Activated CD4-positive, alpha-beta T cell treated with anti-CD3 and anti-CD28 coated beads for 4 hours (primary cell): ENCODE measurements at places on chromosomes 13 and 19.
A peak's percentile ranks its signal among the peaks of the same experiment; 100 is the strongest.

GRCh38 chr13:84812078-84812477 lies 929.8 kb upstream of the SLITRK1 start:
- DNase-seq = no peak

DNA sequence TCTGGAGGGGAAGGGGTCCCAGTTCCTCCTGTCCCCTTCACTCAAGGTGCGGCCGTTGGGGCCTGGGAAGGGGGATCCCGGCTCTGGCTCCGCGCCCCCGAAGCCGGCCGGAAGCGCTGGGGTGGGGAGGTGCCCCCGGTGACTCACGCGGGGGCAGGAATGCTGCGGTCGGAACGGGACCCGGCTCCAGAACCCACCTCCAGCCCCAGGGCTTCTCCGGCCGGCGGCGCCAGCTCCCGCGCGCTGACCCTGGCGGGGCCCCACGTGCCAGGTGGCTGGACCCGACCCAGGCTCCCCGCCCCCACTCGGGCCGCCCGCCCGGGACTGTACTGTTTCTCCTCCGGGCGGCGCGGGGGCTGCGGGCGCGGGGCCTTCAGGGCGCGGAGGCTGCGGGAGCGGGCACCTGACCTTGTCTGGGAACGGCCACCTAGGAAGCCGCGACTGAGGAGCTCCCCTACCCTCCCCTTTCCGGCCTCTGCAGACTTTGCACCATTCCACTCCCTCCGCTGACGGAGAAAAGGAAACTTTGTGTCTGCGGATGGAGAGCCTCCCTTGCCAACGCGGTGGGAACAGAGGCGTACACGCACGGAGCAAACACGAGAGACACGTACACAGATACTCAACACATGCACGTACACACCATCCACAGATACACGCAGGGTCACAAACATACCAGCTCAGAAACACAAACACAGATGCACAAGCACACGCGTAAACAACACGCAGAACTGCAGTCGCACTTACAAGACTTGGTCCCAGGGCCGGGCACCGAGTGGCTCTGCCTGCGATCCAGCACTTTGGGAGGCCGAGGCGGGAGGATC lies 7.2 kb downstream of the AXL start:
- peak; percentile 39 for DNase-seq

- DNase-seq = no peak
Observed at GRCh38 chr13:111115965-111116521, 933 bp downstream of the ARHGEF7 start.

DNA sequence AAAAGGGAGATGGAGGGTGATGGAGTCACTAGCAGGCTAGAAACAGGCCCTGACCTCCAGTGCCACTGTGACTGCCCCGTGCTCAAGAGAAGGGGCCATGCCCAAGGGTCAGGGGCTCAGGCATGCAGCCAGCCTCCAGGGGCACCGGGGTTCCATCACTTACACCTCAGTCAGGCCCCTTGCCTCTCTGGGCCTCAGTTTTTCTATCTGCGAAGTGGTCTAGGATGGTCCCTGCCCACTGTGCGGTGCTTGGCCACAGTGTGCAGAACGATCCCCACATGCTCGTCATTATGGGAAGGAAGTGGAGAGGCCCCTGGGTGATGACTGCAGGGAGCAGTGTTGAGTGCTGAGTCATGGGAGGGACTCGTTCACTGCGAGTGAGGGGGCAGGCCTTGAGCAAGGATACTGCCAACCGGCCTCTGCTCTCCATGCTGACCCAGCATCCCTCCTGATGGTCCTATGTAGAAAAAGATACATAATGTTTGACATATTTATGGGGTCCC lies 23.1 kb downstream of the TMED1 start:
- no peak for DNase-seq

- no peak for DNase-seq
Observed at GRCh38 chr19:8304841-8305621, 3.1 kb downstream of the CD320 start.

DNA sequence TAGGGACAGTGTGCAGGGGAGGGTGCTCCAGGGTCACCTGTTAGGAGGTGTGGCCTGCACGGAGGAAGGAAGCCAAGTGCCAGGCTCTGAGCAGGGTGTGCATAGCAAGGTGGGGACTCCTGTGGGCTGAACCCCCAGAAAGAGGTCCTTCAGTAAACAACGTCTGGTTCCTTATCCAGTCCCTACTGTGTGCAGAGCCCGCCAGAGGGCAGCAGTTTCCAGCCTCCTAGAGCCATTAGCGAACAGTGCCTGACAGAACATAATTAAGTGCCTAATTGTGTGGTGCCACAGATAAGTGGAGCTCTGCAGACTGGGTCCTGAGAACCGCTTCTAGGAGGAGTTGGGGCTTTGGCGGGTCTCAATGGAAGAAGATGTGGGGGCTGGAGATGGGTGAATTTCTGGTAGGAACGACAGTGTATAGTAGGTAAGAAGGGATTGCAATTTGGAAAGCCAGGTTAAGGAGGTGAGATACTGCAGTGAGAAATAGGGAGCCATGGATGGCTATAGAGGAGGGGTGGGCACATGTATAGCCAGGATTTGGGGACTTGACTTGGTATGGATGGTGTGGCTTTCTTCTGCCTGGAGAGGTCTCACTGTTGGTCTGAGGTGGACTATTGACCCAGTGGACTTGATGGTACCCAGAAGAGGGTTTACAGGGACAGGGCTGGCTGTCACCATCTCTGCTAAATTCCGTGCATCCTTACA lies 323.1 kb downstream of the ZNF536 start:
- DNase-seq = no peak

DNA sequence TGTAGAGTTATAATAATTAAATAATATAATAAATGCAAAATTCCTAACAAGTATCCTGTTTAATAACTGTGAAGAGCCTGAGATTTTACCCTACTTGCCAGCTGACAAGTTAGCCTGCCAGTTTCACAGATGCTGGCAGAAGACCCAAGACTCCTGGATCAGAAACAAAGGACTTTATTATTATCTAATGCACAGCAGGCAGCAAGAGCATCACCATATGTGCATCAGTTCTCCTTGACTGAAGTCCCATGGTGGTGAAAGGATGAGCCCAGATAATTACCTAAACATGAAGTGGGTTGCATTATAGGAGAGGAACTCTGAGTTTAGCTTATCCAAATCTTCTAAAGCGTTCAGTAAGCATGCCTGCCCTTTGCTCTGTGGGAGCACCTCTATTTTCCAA lies 39.1 kb upstream of the MTIF3 start:
- DNase-seq = no peak

DNA sequence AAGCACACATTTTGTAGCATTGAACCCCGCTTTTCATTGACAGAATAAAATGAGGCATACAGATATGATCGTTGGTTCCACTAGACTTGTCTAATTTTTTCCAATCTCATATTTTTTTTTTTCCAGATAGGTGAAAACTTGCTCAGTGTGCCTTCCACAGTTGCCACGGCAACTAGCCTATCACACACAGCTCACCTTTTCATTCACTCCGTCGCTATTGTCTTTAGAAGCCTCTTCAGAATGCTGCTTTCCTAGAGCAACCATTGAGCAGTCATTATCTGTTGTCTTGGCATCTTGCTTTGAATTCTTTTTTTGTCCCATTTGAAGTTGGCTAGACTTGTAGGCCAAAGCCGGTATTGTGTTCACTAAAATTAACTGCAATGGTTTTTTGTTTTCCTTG lies 37.7 kb upstream of the ESD start:
- no peak for DNase-seq

DNA sequence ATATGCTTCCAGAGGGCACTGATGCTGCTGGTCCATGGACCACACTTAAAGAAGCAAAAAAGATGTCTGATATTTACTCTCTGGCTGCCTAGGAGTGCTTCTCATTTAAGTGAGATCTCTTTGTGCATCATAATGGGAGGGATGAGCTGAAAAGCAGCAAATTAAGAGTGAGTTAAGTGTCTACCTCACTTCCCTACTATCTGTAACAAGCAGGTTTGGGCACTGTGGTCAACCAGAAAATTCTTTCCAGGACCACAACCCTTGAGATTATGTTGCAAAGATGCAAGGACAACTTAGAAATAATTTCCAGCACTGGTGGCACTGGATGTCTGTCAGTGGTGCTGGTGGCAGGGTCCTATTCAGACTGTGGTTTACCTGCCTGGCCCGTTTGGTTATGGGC lies 52.1 kb upstream of the USPL1 start:
- DNase-seq = no peak

DNA sequence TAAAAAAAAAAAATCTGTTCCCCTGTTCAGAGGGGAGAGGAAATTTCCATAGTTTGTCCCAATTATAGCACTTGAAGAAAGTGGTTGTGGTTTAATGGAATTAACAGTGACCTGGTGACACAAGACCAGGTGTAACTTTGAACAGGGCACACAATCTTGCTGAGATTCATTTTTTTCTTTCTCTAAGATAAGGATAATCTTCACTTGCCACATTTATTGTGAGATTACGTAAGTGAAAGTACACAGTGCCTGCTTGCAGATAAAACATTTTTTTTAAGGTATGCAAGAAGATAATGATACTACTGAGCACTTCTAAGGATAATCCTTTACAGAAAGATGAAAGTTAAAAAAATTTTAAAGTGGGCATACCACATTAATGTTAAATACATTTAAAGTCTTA lies 448.1 kb downstream of the DIAPH3 start:
- DNase-seq = no peak

GRCh38 chr19:46447824-46448223 lies 19.1 kb upstream of the PNMA8C start:
- no peak for DNase-seq

DNA sequence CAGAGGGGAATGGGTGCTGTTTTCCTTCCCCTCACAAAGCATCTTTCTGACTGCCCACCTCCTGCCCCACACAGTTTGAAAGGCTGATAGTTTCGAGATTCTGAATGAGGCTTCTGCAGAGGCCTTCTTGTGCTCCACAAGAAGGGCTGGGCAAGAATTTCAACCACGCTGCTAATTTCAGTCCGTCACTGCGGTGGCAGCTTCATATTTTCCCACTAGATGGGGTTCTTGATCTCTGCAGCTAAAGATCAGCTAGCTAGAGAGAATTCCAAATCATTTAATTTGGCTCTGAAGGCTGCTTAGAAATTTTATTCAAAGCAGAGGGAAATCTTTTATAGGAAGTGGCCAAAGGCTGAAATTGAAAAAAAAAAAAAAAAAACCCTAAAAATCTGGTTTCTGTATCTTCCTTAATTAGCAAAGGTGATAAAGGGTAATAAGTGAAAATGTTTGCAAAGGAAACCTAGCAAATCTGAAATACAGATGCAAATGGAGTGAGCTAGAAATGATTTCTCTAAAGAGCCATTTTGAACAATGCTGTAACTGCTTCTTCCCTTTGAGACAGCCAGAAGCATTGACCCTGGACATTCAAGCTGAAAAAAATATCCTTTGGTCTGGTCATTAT lies 38.0 kb upstream of the C13orf42 start:
- no peak for DNase-seq

DNA sequence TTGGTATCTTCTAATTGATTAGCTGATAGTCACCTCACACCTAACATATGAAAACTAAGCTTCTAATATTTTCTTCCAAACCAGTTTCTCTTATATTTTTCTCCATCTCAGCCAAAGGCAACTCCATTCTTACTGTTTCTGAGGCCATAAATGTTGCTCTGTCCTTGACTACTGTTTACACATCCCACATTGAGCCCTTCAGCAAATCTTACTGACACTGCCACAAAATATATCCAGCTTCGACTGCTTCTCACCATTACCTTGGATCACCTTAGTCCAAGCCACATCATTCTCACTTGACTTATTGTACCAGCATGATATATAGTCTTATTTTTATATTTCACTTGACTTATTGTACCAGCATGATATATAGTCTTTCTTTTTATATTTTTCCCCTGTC lies 121.6 kb downstream of the MAB21L1 start:
- DNase-seq = no peak

- no peak for DNase-seq
Observed at GRCh38 chr19:51698296-51698695, 5.2 kb downstream of the SPACA6 start.

DNA sequence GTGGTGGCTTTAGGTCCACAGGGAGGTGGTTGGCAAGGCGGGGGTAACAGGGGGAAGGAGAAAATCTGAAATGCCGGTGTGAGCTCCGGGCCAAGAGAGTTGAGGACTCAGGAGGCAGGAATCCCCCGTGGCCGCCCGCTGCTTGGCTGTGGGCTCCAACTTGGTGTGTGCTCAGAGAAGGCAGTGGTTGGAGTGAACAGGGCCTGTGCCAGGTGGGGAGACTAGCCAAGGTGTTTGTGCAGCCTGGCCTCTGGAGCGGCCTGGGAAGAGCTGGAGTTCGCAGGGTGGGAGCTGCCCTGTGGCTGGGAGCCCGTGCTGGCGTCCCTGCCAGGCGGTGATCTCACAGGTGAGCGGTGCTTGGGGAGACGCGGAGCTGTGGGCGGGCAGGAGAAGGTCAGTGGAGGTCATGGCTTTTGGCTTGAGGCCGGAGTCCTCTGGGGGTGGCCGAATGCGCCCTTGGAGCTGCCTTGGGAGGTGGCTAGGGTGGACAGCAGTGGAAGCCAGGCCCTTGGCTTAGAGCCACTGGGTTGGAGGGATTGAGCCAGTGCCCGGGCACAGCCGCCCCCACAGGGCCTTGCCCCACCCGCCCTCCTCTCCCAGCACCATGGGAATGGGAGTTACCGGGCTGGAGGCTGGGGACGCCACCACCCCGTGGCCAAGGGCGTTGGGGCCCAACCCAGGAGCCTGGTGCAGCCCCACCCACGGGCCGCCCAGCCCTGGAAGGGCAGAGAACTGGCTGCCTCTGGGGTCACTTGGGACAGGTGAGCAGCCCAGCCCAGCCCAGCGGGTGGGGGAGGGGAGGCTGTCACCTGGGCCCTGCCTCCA lies 7.1 kb upstream of the CIRBP start:
- DNase-seq = no peak

- no peak for DNase-seq
Observed at GRCh38 chr19:7933828-7934725, 8.1 kb upstream of the CTXN1 start.

- no peak for DNase-seq
Observed at GRCh38 chr13:100644371-100644770, 30.2 kb downstream of the TMTC4 start.

- no peak for DNase-seq
Observed at GRCh38 chr13:38160131-38160530, 189.5 kb upstream of the UFM1 start.

GRCh38 chr13:51717786-51718398 lies 86.1 kb downstream of the DHRS12 start:
- DNase-seq = no peak

DNA sequence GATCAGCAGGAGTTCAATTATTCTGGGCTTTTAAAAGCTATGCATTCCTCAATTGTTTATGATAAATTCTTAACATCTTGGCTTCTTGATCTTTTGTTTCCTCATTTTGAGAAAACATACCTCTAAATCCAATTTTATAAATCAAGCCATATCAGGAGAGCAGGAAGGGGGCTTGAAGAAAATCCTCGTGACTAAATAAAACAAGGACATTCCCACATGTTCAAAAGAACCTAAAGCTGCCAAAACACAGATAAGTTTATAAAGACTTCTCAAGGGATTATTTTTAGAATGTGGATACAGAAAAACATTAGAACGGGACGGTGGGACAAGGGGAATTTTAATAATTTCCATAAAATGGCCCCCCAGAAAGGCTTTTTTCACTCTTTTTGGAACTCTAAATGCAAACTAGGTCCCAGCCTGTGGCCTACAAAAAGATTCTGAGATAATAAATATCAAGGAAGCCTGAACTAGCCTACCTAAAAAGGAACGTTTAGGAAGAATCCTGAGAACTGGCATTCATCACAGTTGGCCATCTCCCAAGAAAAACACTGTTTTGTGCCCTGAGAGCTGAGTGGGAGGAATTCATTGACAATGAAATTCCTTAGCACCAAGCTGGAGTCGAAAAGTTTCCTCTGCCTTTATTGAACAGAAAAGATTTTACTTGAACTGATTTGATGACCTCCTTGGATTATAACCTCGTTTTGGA lies 30.1 kb downstream of the ZAR1L start:
- no peak for DNase-seq

GRCh38 chr19:39297931-39298634 lies 1.9 kb downstream of the IFNL1 start:
- DNase-seq = peak; percentile 29
